8988T (cell line): ENCODE measurements at places on chromosomes 6 and 20.

DNA sequence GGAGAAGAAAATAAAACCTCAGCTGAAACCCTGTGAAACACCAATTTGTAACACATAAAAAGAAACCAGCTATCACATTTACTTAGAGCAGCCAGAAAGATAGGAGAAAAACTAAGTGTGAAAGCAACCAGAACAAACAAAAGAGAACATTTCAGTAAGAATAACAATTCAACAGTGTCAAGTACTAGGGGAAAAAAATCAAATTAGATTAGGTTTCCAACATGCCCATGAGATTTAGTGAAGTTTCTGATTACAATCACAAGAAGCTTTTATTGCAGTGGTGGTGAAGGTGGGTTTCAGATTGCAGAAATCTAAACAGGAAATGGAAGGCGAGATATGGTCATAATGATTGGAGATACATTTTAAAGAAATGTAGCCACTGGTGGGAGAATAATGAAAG, 22.1 kb upstream of the TRDN start:
- DNase-seq: no peak

- DNase-seq: no peak
These were observed 4.0 kb downstream of the CITED2 start for GRCh38 chr6:139370283-139370998.

DNA sequence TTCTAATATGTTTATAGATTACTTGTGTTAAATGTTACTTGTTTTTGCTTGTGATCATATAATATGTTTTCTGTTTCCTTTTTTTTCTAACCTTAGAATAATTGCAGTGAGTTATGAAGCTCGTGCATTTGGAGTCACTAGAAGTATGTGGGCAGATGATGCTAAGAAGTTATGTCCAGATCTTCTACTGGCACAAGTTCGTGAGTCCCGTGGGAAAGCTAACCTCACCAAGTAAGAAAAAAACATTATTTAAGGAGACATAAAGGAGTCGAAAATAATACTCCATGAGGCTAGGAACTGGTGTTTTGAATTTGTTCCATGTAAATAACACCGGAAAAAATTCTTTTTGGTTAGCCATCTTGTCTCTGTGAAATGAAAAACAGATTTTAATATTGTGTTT, 6.9 kb downstream of the POLH start:
- no peak for DNase-seq

- DNase-seq: no peak
These were observed 108.3 kb upstream of the PHACTR1 start for GRCh38 chr6:12608016-12608860.

DNA sequence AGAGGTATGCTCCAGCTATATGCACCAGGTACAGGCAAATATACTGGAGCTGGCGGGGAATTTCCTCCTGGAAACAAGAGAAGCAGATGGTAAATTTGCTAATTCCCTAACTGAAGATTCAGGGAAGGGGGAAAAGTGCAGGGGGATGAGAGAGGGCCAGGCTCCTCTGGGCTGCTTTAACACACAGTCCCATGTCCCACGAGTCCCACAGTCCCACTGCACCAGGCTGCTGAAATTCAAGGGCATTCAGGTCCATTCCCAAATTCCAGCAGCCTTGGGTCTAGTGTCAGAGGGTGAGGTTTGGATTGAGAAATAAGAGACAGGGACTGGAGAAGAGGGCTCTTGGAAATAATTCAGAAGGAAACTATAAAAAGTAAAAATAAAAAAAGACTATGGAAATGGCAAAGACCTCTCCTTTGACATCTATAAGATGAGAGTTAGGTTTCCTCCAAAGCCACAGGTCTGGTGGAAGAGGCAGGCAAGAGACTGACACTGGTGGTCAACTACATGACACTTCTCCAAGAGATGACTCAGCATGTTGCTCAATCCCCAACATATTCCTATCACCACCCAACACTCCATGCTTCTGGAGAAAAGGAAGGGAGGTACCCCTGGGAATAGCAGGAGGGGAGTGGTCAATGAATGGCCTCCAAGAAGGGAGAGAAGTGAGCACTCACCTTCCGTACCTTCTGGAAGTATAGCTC, 69.2 kb downstream of the TRAM2 start:
- no peak for DNase-seq

- no peak for DNase-seq
These were observed 93.1 kb upstream of the INSM1 start for GRCh38 chr20:20274821-20275220.
